Activated CD4-positive, alpha-beta T cell treated with anti-CD3 and anti-CD28 coated beads for 36 hours (primary cell): ENCODE measurements at places on chromosomes 5 and 9.

DNA sequence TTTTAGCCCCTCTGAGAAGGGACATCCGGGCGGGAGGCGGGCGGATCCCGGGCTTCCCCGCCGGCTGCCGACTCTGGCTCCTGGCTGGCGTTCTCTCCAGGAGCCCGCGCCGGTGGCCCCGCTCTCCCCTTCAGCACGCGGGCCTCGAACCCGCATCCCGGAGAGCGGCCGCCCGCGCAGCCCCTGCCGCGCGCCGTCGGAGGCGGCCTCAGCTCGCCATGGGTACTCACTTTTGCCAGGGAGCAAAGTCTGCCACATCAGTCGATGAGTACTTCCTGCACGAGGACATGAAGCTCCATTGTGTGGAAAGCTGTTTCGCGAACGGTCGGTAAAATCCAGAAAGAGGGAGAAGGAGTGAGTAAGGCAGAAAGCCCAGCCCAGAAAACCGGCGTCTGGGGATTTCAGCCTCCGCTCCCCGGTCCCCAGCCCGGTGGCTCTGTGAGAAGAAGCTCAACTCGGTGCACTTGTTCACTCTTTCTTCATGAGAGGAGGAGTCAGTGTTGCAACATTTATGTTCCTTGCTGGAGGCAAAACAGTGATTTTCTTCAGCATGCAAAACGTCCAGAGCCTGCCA is at the start of gene PRLR:
Gene PRLR (minus strand): TSS at position 450 of the 574 bp plus-strand sequence. CDS start 140,867 bp downstream, outside the sequence.
- peak; percentile 19 for DNase-seq

- DNase-seq: no peak
These were observed 1.6 kb downstream of the FBLL1 start for GRCh38 chr5:168530621-168531150.

- DNase-seq: peak; percentile 32
These were observed 133.4 kb downstream of the SUSD1 start for GRCh38 chr9:112041536-112042243.

DNA sequence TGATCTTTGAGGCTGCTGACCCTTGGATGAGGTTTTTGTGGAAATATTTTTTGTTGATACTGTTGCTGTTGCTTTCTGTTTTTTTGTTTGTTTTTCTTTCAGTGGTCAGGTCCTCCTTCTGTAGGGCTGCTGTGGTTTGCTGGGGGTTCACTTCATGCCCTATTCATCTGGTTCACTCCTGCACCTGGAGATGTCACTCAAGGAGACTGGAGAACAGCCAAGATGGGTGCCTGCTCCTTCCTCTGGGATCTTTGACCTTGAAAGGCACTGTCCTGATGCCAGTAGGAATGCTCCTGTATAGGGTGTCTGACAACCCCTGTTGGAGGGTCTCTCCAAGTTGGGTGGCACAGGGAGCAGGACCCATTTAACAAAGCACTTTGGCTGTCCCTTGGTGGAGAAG is 67.0 kb upstream of the ACTBL2 start:
- DNase-seq: no peak

- no peak for DNase-seq
These were observed at the start of gene CCDC180 for GRCh38 chr9:97307500-97308163. TSS of gene CCDC180 (plus strand) at chr9:97307659. CDS start at chr9:97308064, 405 bp downstream.

GRCh38 chr9:97366889-97367288 is 45.0 kb upstream of the TDRD7 start:
- DNase-seq: no peak

DNA sequence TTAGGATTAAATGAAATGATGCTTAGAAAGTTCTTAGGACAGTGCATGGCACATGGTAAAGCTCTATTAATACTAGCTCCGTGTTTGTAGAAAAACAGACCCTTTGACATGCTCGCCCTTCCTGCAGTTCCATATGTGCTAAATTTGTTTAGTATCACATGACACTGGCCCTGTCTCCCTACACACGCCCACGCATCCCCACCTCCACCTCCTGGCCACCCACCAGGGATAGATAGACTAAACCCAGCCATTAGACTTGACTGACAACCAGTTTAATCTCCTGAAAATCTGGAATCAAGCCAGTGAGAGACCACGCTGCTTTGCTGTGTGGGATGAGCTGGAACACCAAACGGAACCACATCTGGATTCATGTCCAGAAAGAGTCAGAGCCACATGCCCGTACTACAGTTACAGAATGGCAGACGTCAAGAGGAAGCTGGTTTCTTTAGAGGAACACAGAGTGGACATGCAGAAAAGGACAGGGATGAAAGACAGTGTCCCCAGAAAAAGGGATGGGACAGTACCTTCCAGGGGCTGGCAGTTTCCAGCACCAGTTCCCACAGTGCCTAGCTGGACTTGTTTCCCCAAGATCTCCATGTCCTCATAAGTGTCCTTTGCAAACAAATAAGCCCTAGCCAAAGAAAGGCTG is 186.1 kb downstream of the PDZD2 start:
- DNase-seq: no peak

DNA sequence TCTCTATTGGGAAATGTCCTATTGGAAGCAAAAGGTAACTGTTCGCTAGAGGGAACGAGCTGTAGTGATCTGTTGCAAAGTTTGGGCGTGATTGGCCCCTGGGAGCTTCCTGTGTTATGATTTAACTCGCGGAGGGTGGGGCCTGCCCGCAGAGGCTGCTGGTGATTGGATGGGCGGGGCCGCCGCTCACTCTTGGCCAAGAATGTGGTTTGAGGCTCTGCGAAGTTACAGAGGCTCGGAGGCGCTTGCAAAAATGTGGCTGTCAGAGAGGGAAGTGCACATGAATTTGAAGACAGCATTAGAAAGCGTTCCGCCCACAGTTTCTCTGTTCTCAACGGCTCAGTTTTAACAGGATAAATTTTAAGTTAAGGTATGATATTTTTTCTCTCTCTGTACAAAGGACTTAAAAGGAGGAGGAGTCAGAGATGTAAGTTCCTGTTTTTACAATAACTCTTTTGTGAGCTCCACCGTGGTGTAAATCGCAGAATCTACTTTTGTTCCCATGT is 46.9 kb downstream of the CNTRL start:
- peak; percentile 98 for DNase-seq

- peak; percentile 13 for DNase-seq
These were observed 30.5 kb upstream of the UBAP2 start for GRCh38 chr9:34079181-34079580.

GRCh38 chr9:37944671-37945481 is 40.9 kb upstream of the SLC25A51 start:
- DNase-seq: no peak

GRCh38 chr5:96816411-96816939 is 8.7 kb upstream of the ERAP1 start:
- DNase-seq: peak; percentile 54

DNA sequence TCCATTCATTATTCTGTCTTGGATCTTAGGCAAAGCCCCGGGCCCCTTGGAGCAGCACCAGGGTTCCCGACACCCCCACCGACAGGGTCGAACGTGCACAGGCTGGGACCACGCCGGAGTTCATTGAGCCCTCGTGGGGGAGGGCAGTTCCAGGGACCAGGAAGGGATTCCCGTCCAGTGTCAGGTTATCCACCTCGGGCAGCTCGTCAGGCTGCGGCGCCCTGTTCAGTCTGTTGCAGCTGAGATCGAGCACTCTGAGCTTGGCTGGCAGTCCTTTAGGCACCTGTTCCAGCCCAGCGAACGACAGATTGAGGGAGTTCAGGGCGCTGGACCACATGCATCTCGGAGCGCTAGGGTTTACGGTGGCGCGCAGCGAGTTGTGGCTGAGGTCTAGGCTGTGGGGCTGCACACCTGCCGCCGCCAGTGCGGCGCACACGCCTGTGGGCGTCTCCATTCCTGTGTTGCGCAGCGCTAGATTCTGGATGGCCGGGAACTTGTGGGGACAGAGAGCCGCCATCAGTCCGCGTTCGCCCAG is 1.1 kb downstream of the CD14 start:
- peak; percentile 63 for DNase-seq

DNA sequence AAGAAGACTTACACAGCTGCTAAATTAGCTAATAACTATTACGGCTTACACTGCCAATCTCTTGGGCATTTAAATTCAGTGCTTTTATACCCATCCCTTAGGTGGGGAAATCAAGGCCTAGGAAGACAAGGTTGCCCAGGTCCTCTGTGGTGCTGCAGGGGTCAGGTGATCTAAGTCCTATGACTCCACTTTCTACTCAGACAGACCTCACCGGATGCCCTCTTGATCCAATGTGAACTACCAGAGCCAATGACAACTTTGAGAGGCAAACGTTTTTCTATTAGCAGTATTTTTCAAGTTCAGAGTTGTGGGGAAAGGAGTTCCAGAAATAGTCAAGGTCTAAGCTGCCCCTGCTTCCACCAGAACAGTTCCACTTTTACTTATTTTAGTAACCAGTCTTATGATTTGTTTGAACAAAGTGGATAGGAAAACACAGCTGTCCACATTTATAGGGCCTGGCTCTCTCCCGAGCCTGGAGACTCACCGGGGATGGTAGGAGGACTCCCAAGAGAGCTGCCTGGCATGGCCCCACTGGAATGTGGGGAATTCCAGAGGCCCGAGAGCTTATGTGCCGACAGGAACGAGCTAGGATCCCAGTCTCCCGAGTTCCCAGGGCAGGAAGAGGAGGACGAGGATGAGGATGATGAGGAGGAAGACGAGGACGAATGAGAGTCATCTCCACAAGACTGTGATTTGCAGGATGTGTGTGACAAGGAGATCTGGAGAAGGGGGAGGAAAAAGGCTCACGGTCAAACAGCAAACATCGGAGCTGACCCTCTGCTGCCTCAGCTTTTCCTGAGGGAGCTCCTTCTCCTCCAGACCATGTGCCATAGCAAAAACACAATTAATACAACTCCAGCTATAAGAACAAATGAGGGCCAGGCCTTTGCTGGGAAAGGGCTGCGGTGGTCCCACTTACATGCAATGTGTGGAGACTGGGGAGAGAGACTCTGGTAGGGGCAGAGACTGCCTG is 16.7 kb downstream of the FAM193B start:
- DNase-seq: no peak

DNA sequence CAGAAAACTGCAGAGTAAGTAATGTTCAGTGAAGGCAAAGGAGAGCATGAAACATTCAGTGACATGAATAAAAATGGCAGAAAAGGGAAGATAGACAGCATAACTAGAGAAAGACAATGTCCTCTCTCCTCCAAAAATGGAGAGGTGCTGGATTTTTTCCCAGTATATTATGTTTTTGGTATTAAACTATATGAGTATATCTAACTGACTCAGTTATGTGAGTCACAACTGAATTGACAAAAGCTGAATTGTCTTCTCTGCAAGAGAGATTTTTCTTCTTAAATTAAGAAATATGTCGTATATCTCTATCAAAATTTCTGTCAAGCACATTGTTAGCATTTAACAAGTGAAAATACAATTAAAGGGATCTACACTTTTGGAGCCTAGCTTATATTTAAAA is 375.1 kb downstream of the CHSY3 start:
- no peak for DNase-seq

GRCh38 chr5:181044093-181044599 is 4.1 kb downstream of the BTNL9 start:
- no peak for DNase-seq

DNA sequence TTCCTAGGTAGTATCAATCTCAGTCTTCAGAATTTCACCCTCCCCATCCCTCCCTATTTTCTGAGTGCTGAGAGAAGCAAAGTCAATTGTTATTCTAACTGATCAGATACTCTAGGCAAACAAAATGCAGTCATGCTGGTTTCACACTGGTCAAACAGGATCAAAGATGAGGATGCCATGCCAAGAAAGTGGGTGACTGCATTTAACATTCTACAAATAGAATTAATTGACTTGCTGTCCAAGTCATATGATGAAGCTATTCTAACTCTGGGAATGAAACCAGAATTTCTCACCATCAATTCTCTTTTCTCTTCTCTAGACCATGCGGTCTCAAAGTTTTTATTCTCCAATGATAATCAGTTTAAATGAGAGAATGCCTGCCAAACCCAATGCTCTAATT is 112.5 kb downstream of the CTNND2 start:
- no peak for DNase-seq

DNA sequence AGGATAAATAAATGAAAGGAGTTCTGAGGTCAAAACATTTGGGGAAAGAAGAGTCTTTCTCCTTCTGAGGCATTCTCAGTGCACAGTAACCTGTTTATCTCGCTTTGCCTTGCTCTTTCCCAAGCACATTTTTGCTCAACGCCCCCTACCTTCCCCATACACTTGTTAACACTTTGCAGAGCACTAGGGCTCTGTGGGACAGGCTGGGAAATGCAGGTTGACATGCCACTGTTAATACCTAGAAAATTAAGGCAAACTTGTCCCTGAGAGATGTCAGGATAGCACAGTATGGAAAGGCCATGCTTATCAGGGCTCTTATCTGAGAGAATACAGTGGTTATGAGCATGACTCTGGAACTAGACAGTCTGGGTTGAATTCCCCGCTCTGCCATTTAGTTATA is 152.0 kb downstream of the DOCK8 start:
- DNase-seq: no peak

- DNase-seq: no peak
These were observed 11.8 kb downstream of the NDFIP1 start for GRCh38 chr5:142120247-142120935.

GRCh38 chr5:68652534-68652965 is 437.0 kb downstream of the PIK3R1 start:
- no peak for DNase-seq

DNA sequence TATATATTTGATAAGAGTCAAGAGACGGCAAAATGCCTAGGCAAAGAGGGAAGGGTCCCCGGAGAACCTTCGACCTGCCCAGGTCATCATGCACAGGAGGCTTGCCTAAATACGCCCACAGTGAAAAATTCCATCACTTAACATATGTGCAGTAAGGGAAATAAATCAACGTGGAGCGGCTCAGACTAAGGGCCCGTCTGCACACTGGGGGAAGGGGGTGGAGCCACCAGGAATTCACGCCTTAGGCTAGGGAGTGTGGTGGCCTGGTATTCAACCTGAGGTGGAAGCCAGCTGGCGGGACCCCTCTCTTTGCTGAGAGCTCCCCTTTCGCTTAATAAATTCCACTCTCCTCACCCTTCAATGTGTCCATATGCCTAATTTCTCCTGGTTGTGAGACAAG is 8.3 kb downstream of the PTBP3 start:
- DNase-seq: no peak

DNA sequence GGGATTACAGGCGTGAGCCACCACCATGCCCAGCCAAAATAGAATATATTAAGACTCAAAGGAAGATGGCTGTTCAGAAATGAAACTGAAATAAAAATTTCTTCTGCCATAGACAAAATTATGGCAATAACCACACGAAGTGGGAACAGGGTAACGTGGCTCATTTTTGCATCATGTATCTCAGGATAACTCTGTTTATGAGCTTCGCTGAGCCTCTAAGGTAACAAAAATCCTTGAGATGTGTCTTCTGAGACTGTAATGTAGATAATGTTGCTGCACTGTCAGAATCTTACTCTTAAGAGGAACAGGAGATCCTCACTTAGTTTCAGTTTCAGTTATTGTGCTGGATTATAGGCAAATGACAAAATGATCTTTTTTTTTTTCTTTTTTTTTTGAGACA is 153.8 kb downstream of the GOLPH3 start:
- peak; percentile 16 for DNase-seq

GRCh38 chr9:136953771-136954269 is 1.7 kb downstream of the LCN12 start:
- no peak for DNase-seq

- no peak for DNase-seq
These were observed 91.8 kb upstream of the MAN2A1 start for GRCh38 chr5:109597893-109598292.
